Thyroid gland (tissue), 4 donors: ENCODE measurements at places on chromosomes 7 and 10.
A peak's percentile ranks its signal among the peaks of the same experiment; 100 is the strongest.

- peak; percentile 4 for DNase-seq
Observed at GRCh38 chr10:120457431-120458172, 575 bp downstream of the PLPP4 start.

DNA sequence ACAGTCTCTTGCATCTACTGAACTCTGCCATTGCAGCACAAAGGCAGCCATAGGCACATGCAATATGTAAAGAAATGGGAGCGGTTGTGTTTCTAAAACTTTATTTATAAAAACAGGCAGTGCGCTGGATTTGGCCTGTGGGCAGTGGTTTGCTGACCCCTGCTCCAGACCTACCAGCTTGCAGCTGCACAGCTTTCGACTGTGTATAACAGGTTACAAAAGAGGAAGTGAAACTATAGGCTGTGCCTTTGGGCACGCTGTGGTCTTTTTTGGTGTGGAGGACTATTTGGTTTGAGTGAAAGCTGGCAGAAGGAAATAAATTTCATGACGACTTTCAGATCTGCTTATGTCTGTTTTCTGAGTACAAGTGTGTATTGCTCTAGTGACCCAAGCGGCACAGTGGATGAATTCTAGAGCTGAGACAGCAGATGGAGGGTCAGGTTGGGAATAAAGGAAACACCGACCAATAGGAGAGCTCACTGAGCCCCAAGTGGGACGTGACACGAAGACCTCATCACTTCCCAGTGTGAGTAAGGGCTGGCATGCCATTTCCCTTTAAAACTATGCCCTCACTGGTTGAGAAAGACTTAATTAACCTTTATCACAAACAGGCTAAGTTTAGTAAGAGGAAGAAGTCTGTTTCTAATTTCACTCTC is 152.7 kb downstream of the ANK3 start:
- DNase-seq, result peak; percentile 28

DNA sequence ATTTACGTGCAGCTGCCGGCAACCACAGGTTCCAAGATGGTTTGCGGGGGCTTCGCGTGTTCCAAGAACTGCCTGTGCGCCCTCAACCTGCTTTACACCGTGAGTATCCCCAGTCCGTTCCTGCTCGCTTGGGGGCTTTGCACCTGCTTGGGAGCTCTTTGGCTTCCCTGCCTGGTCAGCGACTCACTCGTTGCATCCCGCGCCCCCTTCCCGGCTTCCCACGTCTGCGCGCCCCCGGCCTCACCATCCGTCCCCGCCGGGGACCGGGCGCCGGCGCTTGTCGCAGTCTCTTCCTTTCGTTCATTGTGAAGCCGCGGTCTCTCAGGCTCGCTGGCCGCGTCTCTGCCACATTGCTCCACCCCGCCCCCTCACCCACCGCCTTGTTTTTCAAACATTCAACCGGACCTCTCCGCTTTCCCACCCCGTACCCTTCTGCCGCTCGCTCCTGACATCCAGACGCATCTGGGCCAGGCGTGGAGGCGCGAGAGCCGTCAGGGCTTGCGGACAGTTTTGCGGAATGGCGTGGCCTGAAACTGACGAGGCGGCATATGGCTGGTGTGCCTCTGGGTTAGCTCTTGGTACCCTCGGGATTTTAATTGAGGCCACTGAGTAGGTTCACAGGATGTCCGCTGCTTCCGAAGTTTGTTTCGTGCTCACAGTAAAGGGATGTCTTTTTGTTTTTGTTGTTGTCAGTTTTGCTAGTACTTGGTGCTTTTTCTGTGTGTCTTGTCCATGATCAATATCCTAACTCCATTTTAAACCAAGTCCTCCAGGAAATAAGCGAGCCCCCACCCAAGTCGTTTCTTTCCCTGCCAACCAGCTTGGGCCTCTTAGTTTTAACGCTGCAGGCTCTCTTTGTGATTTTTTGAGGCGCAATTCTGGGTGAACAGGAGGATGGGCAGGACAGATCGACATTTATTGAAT is 639 bp downstream of the TSPAN13 start:
- peak; percentile 64 for DNase-seq

GRCh38 chr10:81792729-81793128 is 82.3 kb upstream of the NRG3 start:
- peak; percentile 57 for DNase-seq

DNA sequence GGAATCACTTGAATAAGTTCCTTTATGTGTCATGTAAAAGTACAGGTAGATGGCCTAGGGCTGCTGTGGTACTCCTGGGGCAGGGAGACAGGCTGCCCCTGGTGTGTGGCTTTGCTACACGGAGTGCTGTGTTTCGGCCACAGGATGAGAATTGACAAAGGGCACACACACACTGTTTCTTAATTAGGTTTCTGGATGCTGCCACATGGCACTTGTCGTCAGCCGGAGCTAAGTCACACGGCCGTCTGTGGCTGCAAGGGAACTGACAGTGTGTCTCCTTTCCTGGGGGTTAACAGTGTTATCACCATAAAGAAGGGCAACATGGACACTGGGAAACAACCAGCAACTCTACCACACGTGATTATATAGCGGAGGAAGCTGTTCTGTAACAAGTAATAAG is 55.7 kb upstream of the CREB5 start:
- no peak for DNase-seq

DNA sequence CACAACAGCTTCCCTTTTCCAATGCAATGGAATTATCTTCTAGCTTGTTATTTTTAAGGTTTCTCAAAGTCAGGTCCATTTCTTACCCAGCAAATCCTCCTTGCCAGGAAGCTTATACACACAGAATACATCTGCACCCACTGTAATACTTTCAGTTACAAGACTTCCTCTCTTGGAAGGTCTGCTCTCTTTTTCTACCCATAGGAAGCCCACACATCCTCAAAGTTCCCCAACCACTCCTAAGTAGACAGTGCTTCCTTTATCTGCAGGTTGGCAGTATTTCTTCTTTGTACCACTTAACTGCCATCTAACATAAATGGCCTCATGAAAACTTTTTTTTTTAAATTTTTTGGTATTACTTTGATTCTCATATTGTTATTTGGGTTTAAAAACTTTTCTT is 155.6 kb downstream of the TAX1BP1 start:
- no peak for DNase-seq

DNA sequence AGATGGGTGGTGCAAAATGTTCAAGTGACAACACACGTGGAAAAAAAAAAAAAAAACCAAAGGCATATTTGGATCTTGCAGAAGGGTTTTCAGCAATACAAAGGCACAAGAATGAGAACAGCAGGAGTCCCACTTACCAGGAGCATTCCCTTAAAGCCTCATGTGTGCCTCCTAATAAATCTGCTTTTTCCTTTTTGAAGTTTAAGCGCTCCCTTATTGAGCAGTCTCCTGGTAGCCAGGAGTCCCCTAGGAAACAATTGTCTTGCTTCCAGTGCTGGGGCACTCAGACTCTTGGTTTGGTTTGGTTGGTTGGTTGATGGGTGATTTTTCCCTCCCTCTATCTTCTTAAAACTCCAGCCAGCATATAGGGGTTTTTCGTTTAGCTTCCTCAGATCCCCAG is 321.8 kb upstream of the NFE2L3 start:
- DNase-seq, result no peak
